ENCODE measurements at places on chromosomes 3 and 15.

DNA sequence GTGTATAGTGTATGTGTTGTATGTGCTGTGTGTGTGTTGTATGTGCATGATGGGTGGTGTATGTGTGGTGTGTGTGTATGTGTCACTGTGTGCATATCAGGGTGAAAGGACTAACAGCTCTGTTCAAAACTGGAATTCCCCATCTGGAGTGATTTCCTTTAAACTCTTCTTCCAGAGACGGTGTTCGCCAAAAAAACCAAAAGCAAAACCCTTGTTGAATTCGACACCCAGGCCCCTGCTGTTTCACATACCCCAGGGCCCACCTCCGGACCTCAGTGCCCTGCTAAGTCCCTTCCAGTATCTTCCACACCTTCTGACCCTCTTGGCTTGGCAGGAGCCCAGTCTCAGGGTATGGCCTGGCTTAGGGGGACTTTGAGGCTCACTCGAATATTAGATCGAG is 44.9 kb upstream of the SEC13 start:
- no peak for DNase-seq

GRCh38 chr15:80173022-80173759 is 20.4 kb downstream of the FAH start:
- DNase-seq = peak; percentile 68

DNA sequence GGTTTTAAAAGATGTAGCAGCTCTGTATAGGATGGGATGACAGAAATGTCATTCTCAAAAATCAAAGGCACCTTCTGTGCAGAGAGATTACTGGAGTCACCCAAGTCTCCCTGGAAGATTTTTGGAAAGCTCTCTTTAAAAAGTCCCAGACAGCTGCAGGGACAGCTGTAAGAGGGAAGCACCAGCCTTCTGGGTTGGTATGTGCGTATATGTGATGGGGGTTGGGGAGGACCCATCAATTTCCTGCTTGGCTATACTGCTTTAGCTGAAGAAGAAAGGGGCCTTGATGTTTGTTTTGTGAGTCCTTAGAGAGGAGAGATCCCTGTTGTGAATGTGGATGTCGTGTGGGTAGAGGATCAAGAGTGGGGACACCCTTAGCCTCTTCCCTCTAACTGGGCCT is 5.4 kb upstream of the SEC11A start:
- no peak for DNase-seq

DNA sequence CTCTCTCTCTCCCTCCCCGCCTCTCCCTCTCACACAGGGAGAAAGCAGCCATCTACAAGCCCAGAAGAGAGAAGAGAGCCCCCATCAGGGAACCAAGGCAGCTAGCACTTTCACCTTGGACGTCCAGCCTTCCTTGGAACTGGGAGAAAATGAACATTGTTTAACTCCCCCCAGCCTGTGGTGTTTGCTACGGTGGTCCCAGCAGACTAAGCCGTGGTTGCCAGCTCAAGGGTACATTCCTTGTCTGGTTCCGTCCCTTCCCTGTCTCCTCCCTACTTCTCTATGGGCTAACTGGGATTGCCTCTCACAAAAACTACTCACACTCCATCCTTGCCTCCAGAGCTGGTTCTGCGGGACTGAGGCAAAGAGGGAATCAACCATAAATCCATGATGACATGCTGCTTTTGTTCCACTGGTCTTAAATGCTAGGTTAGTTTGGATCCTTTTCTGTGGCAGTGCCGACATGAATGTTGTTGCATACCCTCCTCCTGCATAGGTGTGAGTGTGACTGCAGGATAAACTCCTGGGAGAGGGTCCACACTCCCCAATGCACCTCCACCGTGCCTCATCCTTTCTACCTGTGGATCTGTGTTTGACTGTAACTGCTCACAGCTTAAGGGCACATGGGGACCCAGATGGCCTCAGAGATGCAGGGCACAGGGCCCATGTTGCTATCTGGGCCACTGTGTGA is 12.0 kb downstream of the C3orf22 start:
- DNase-seq = no peak

- no peak for DNase-seq
Observed at GRCh38 chr3:46350262-46350565, 3.7 kb upstream of the CCR2 start.

DNA sequence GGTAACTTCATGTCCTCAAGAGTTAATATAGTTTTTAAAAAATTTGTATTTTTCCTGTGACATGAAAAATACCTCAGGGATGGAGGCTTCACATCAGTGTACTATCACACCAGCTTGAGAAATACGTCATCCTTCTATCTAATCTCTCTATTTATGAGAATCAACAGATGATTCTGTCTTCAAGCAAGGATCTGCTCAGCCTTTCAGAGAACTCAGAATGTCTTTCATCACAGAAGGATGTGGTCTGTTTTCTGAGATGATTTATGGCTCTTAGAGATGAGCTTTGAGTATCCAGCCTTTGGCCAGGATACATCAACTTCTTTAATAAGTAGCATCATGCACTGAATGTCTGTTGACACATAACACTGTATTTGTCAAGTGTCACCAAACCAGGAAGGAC is 193.9 kb downstream of the DTWD1 start:
- DNase-seq = no peak

GRCh38 chr3:129015388-129016105 is 14.4 kb downstream of the EFCC1 start:
- DNase-seq = peak; percentile 44

GRCh38 chr15:90421527-90421926 is 33.5 kb downstream of the IQGAP1 start:
- no peak for DNase-seq

DNA sequence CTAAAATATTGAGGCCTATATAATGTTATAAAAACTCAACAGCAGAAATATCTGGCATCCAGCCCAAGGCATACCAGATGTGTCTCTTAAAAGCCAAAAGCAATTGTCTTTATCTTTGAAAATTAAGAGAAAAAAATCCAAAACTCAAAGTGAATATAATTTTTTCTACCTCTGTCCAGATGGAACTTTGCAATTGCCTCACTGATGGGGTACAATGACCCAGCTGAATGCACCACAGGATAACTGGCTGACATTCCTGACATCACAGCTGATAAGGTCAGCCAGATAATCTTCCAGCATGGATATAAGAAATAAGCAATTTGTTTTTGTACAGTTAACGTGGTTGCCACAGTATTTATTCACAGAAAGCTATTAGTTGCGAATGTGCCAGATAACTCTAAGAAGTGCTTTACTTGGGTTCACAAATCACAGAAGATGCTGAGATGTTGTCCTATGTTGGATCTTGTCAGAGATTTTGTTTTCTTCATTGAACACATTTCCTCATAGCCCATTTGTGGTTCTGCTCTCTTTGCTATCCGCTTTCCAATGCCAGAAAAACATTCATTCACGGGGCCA is 566.9 kb upstream of the CCDC54 start:
- no peak for DNase-seq

DNA sequence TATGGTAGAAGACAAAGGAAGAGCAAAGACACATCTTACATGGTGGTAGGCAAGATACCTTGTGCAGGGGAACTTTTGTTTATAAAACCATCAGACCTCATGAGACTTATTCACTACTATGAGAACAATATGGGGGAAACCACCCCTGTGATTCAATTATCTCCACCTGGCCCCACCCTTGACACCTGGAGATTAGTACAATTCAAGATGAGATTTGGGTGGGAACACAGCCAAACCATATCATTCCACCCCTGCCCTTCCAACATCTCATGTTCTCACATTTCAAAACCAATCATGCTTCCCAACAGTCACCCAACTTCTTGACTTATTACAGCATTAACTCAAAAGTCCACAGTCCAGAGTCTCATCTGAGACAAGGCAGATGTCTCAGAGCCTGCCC is 21.7 kb upstream of the PLSCR1 start:
- no peak for DNase-seq

- DNase-seq = no peak
Observed at GRCh38 chr3:113255100-113255853, 43.9 kb downstream of the BOC start.

GRCh38 chr3:42005401-42005800 is 43.5 kb upstream of the ULK4 start:
- DNase-seq = no peak

DNA sequence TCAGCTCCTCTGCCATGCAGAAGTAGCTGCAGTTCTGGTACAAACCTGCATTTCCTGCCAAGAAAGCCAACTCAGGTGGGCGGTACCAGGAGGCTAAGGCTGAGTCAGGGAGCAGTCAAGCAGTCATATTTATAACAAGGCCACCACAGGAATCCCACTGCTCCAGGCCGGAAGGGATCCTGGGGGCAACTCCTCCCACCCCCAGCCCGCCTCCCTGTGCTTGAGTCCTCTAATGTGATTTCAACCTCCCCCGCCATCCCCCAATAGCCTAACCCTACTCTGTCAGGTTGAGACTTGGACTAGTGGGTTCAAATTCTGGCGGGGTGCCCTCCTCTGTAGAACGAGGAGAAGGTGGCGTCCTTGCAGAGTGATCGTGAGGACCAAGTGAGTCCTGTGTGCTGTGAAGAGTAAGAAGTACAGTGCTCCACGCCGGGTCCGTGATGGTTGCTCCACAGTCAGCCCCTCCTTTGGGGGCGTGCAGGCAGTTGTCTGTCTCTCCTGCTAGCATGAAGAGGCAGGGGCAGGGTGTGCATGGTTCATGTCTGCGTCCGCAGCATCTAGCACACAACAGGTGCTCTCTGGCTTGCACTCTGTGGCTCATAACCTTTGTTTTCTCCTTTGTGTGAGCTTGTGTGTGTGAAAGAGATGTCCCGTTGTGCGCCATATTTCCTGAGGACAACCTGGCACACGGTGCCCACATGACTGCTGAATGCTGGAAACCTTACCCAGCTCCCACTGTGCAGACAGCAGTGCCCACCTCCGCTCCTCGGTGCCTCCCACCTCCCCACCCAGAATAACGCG is 78.3 kb downstream of the SMAD6 start:
- no peak for DNase-seq

- DNase-seq = no peak
Observed at GRCh38 chr15:57446393-57446792, 70.1 kb downstream of the CGNL1 start.

DNA sequence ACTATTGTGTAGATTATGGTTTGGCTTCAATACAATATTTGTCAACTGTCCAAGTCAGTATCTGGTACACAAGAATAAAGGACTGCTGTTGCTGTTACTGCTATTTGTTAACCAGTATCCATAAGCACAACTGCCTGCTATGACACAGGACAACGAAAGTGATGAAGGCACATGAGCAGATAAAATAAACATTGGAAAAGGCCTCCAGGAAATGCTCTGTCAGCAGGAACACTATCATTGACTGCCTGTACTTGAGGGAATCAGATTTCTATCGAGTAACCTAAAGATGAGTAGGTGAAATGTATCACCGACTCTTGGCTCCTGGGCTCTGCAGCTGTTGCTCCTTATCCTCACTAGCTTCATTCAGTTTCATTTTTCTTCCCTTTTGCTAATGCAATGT is 56.5 kb downstream of the FMN1 start:
- DNase-seq = no peak

- no peak for DNase-seq
Observed at GRCh38 chr3:47910777-47911440, 105.3 kb downstream of the MAP4 start.

GRCh38 chr3:140097874-140098635 is 163.1 kb downstream of the CLSTN2 start:
- no peak for DNase-seq

DNA sequence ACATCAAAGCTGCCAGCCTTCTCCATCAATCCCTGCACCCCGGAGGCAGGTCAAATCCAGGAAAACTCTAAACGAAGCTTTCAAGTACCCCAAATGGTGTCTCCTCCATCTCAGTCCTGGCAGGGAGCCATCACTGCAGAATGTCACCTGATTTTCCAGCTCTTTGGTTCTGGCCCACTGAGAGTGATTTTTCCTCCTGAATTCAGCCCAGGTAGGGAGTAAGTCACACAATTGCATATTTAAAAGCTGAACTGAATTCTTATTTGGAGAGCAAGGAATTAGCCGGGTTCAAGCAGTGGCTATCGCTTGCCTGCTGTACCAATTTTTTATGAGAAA is 5.3 kb downstream of the RFTN1 start:
- DNase-seq = no peak

GRCh38 chr3:15876669-15877068 is 78.9 kb upstream of the ANKRD28 start:
- no peak for DNase-seq

- DNase-seq = no peak
Observed at GRCh38 chr15:46732060-46732459, 985.2 kb upstream of the SEMA6D start.

GRCh38 chr3:45026957-45027356 is 854 bp downstream of the CLEC3B start:
- DNase-seq = no peak

- DNase-seq = no peak
Observed at GRCh38 chr15:98503970-98504369, 144.4 kb upstream of the IGF1R start.

GRCh38 chr15:92638291-92638708 is 17.3 kb downstream of the FAM174B start:
- DNase-seq = no peak

DNA sequence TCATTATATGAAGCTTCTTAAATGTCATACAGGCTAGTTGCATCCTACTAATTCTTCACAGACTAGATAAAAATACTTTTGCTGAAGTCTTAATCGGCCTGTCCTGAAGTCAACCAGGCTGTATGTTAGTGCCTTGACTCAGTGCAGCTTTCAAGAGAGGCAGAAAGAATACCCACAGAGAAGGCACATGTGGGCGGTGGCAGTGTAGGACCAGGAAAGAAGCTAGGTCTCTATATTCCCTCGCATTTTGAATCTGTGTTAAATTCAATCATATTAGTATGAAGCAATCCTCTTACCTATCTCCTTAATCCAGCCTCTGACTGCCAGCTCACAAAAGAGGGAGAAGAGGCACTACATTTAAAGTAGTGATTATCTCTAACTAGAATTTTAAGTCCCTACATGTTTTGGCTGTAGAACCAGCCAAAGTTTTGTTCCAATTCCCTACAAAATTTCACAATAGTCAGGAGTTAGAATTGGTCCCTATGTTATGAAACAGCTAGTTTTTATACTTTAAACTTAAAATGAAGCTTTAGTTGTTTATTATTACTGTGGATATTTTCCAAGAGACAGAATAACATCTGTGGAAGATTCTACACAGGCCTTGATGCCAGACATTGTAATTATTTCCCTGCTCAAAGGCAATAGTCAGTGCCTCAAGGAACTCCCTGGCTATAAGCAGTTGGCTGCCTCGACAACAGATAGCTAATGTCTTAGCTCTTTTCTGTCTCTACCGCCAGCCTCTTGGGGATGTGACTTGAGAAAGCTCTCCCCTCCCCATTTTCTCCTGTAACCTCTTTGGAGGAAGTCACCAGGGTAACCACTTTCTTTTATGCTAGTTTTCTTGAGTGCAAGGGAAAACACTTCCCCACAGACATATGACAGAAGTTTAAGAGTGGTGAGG is 31.9 kb downstream of the CRTC3 start:
- no peak for DNase-seq

- DNase-seq = no peak
Observed at GRCh38 chr15:94015324-94015723, 216.0 kb upstream of the MCTP2 start.

All from activated naive CD4-positive, alpha-beta T cell treated with Interleukin-2 at 50 U/mL for 16 hours (primary cell).